Right ventricle myocardium inferior (tissue), 1 donor: ENCODE measurements at places on chromosomes 12 and 14.

GRCh38 chr12:105819549-105819948 lies 319.2 kb downstream of the NUAK1 start:
- no peak for DNase-seq

DNA sequence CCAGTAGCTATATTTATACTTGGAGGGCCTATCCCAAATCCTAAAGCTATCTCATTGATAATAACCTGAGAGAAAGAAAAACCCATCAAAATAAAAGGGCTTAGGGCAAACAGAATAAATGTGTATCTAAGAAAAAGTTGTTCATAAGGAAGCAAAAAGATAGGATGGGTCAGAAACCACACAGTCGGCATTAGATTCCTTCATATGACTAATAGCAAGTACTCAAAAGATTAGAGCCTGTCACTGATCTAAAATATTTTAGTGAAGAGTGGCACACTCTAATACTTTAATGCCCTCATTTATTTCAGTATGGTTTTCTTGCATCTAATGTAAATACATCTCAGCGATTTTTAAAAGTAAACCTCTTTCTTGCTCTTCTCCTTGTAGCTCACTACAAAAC lies 17.1 kb upstream of the NAV3 start:
- DNase-seq = no peak

GRCh38 chr12:45305907-45306306 lies 90.0 kb downstream of the ANO6 start:
- DNase-seq = no peak

GRCh38 chr12:24596768-24597388 lies 352.0 kb downstream of the BCAT1 start:
- DNase-seq = no peak

- no peak for DNase-seq
Observed at GRCh38 chr12:1655225-1655788, 26.3 kb downstream of the WNT5B start.

DNA sequence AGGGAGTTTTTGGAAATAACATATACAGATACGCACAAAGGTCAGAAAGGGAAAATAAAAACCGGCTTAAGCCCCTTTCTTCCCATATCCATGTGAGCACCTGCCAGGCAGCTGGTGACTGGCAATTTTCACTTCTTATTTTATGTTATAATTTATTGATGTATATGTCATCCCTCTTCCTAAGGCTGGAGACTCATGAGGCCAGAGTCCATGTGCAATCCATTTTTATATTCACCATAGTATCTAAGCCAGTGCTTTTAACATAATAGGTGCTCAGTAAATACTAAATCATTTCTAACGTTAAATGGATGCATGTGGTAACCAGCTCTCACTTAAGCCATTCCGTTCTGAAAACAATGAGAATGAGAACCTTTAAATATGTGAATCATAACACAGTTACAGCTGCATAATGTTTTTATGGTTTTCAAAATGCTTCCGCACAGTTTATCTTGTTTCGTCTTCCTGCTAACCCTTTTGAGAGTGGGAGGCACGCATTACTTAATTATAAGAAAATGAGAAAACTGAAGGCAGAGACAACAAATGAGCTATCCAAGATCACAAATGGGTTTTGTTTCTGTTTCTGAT lies 178.3 kb downstream of the CACNA1C start:
- DNase-seq = no peak

- DNase-seq = no peak
Observed at GRCh38 chr12:116551952-116552772, 7.0 kb upstream of the MAP1LC3B2 start.

DNA sequence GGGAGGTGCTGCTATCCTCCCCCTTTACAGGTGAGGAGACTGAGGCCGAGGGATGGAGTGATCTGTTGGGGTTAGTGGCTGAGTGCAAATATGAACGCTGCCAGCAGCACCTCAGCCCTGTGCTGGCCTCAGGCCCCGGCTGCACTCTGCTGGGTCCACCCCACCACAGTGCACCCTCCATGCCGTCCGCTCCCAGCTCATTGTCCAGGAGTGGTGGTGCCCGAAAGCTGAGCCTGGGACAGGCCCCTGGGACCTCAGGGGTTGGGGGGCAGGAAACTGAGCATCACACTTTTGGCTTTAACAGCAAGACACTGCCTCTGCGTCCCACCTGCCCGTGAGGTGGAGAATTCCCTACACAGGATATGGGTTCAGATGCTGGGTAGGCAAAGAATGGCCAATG lies 31.5 kb upstream of the FBRSL1 start:
- DNase-seq = no peak

DNA sequence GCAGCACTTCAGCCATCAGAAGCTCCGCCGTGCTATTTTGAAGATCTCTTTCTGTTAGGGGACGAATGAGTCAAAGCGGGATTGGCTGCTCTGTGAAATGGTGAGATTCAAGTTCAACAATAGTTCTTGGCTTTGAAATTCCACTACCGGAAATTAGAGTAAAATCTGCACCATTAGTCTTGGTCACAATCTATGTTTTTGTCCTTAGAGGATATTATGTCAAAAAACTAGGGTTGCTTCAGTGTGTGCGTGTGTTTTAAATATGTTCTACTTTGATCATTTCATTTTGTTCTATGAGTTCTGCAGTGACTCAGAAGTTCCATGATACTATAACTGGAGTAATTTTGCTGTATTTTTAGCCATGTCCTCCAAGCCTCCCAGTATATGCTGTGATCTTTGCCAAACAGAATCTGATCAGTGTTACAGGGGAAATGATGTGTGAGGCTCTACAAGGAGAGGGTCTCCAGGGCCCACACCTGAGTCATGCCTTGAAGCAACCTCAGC lies 22.6 kb downstream of the GPHB5 start:
- DNase-seq = no peak

DNA sequence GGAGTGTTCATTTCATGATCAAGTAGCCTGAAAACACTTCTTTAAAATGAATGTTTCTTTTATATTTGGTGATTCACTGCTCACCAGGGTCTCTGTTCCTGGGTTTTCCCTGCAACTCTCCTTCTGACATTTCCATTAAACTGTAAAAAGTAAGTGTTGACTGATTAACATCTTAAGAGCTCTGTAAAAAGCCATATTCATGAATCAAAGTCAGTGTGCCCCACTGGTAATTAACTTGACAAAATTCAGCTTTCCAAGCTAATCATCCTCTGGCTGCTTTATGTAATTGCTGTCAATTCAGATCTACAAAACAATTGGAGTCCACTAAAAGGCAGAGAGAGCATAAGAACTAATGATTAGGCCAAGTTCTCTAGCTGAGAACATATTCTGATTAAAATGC lies 41.6 kb downstream of the CNTN1 start:
- DNase-seq = no peak
